ENCODE measurements at places on chromosomes 16 and 17.

GRCh38 chr17:52025236-52025635 lies 133.3 kb downstream of the CA10 start:
- no peak for DNase-seq

GRCh38 chr16:54080524-54081008 lies 206.0 kb downstream of the IRX3 start:
- no peak for DNase-seq

DNA sequence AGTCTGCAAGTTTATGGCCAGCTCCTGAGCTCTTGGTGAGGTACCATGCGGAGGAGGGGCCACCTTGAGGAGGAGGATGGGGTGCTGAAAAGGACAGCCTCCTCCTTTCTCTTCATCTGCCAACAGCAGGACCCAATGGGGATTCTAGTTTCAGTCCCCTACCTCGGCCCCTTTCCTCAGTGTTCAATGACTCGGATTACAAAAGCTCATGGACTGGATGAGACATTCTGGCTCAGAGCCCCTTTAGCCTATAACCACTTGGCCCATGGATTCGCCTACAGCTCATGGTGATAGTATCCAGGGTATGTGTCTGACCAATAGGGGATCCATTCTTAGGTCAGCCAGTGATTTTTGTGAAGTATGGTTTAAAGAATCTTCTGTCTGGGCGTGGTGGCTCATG lies 8.5 kb upstream of the PIK3R6 start:
- no peak for DNase-seq

DNA sequence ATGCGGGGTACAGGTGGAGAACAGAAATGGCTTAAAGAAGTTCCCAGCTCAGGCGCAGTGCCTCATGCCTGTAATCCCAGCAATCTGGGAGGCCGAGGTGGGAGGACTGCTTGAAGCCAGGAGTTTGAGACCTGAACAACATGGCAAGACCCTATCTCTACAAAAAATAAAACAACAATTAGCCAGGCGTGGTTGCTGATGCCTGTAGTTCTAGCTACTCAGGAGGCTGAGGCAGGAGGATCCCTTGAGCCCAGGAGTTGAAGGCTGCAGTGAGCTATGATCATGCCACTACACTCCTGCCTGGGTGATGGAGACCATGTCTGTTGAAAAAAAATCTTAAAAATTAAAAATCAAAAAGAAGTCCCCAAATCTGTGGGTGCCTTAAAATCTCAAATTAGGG lies 228.3 kb upstream of the WSB1 start:
- no peak for DNase-seq

DNA sequence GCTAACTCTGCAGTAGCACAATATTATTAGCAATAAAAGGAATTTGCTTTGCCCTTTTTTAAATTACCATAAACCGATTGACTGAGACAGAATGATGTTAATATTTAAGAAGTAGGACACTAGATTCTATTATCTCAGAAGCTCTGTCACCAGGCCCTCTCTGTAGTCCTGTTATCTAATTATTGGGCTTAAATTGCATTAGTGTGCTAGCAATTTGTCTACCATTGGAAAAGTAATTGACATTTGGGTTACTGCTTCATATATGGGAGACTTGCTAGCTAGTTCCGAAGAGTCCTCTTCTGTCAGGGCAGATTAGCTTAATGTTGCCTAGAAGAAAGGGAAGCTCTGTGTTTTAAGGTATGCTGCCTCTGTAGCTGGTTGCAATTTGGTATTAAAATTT lies 1107.3 kb upstream of the EEF2KMT start:
- DNase-seq, result no peak

DNA sequence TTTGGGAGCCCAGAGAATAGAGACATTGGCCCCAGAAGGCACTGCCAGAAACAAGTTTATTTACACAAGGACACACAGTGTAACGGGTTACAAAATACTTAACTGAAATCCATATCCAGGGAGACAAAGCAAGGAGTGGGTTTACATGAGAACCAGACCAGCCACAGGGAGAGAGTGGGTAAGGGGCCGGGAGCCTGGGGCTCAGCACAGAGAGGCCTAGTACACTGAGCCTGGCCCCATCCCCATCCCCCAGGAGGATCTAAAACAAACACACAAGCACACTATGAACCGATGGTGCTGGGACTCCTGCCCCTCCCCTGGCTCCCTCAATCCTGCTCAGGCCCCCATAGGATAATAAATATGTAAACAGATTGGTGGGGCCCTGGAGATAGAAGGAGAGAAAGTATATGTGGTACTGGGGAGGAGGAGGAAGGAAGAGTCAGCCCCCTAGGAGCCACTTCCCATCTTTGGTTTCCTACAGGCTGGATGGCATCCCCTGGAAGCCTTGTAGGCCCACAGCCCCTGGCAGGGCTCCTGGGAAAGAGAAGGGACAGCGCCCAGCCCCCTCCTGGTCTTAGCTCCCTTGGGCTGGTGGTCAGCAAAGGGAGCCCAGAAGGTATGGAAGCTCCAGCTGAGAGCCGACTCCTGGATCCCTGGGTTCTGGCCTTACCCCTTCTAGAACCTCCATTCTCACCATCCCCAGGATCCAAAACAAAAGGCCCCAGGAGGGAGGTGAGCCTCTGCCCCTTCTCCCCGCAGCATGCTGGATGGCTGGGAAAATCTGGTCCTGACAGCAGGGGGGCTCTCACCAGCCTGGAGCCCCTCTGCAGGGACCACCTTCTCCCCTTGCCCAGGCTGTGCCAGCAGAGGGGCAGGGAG lies 6.4 kb downstream of the G6PC3 start:
- no peak for DNase-seq

DNA sequence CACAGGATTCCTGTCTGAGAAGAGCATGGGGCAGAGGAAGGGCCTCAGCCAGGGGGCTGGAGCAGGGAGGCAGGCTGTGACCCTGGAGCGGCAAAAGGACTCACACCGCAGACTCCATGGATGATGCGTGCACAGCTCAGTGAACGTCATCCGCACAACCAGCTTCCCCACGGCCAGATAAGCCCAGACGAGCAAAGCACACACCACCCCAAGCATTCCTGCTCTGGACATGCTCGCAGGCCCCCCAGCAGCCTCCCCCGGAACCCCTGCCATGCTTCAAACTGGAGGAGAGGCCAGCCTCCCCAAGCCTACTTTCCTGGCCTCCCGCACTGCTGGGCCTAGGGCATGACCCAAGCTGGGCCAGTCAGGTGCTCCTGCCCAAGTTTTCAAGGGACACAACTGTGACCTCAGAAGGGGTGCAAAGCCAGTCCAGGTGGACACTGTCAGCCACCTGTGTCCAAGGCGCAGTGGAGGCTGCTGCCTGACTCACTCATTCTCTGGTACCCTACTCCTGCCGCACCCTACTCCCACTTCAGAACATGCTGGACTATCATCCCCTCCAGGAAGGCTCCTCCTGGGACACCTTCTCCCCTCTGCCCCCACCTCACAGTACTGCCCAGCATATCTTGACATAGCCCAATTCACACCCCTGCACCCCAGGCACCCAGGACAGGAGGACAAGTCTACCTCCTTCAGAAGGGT lies 4.8 kb downstream of the BCAR1 start:
- DNase-seq, result no peak

DNA sequence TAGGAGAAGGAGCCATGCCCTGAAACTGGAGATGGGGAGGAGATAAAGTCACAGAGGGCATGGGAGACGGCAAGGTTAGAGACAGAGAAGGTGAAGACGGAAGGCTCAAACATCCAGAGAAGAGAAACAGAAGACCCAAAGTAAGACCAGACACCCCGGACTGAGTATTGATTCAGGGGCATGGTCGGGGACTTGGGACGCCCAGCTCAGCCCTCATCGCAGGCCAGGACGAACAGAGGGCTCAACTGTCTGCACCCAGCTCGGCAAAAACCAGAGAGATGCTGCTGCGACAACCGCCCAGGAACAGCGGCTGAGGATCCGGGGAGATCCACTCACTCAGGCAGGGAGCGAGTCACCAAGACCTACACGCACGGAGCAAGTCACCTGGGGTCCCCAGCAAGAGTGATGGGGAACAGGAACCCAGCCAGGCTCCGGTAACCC lies 999 bp downstream of the XYLT1 start:
- no peak for DNase-seq

GRCh38 chr17:14197057-14197456 lies 39.6 kb downstream of the CDRT15 start:
- no peak for DNase-seq

GRCh38 chr16:53094013-53094630 lies 39.3 kb downstream of the CHD9 start:
- DNase-seq, result no peak

DNA sequence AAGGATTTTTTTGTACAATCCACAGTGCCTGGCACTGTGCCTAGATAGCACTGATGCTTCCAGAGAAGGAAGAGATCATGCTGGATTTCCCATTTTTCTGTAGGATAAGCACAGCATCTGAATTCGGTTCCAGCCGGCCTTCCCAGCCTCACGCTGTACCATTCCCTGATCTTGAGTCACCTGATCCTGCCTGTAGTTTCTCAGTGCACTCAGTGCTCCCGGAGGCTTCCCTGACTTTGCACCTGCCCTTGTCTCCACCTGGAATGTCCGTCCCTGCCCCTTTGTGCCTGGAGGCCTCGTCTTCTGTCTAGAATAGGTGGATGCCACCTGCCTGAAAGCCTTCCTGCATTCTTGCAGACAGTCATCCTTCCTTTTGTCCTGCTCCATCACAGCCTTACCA lies 179.9 kb downstream of the CCDC182 start:
- no peak for DNase-seq

Measured in hematopoietic multipotent progenitor cell treated with erythropoietin and hydrocortisone succinate and interleukin-3 and kit ligand, for 17 days (in vitro differentiated cells).